ENCODE measurements at places on chromosomes 4 and X. TPM values are rescaled to one million over a fixed set of nuclear protein-coding genes. Genes with fewer than 3 reads are reported as not detected.

GRCh38 chr4:24662056-24662455 is 77.7 kb upstream of the DHX15 start:
- H3K27me3 ChIP-seq: no peaks in the 10 kb centered on the region
- H3K36me3 ChIP-seq: no peaks in the 10 kb centered on the region
- H3K4me1 ChIP-seq: no peaks in the 10 kb centered on the region

- DNase-seq: no peak
- no peak overlapping the region for H3K4me3 ChIP-seq
- H3K27me3 ChIP-seq: no peaks in the 10 kb centered on the region
- no peak overlapping the region for H3K27ac ChIP-seq
- H3K4me1 ChIP-seq: no peaks in the 10 kb centered on the region
Measured at GRCh38 chr4:96681218-96681617, 841.3 kb downstream of the PDHA2 start.

GRCh38 chr4:8706216-8707044 is 113.9 kb downstream of the CPZ start:
- H3K4me1 ChIP-seq: no peaks in the 10 kb centered on the region
- H3K27ac ChIP-seq: no peak overlapping the region
- peak; percentile 4 for DNase-seq
- peaks cover 11% of the 10 kb centered on the region for H3K27me3 ChIP-seq
- H3K4me3 ChIP-seq: no peak overlapping the region

DNA sequence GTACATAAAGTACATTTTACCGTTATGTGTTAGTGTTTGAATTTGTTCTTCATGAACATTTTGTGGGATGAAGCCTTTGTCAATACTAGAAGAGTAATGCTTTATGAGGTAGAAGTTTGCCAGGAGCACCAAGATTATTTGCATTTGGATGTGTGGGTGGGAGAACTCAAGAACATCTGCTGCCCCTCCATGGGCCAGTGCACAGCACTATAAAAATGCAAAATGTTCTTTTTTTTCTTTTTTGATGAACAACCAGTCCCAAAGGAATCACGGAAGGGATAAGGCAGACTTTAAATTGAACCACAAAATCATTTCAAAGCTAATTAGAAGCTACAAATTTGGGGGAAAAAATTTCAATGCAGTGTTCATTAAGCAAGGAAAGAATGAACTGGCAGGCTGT is 300.3 kb upstream of the NWD2 start:
- H3K36me3 ChIP-seq: no peaks in the 10 kb centered on the region
- no peaks in the 10 kb centered on the region for H3K27me3 ChIP-seq
- no peak overlapping the region for H3K4me3 ChIP-seq

Gene MAGEC1
- not detected for total RNA-seq

Gene GPRIN3
- 2.3 TPM for total RNA-seq

GRCh38 chrX:1397441-1398270 is 5.7 kb upstream of the SLC25A6 start:
- no peaks in the 10 kb centered on the region for H3K36me3 ChIP-seq
- no peak overlapping the region for H3K4me3 ChIP-seq
- H3K27ac ChIP-seq: no peak overlapping the region
- no peaks in the 10 kb centered on the region for H3K27me3 ChIP-seq
- no peak for DNase-seq

GRCh38 chr4:173227756-173228155 is 59.1 kb downstream of the GALNT7 start:
- no peak overlapping the region for H3K27ac ChIP-seq
- no peaks in the 10 kb centered on the region for H3K36me3 ChIP-seq
- no peaks in the 10 kb centered on the region for H3K27me3 ChIP-seq
- no peak for DNase-seq
- no peaks in the 10 kb centered on the region for H3K4me1 ChIP-seq
- H3K4me3 ChIP-seq: no peak overlapping the region

All from tibial nerve (tissue), 4 donors.